Naive thymus-derived CD4-positive, alpha-beta T cell (primary cell): ENCODE measurements at places on chromosomes 11 and 22. TPM values are rescaled to one million over a fixed set of nuclear protein-coding genes. Genes with fewer than 3 reads are reported as not detected.
A peak's percentile ranks its signal among the peaks of the same experiment; 100 is the strongest.

DNA sequence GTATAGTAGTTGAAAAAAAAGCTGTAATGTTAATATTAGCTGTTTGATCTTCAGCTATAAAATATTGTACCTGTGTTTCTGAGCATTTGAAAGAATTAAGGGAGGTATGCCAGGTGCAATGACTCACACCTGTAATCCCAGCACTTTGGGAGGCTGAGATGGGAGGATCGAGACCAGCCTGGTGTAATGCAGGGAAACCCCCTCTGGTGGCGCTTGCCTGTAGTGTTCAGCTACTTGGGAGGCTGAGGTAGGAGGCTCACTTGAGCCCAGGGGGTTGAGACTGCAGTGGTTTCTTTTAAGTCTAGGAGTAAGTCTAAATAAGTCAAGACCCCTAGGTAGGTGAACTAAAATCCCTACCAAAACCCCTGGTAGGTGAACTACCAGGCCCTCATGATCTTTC lies 37.1 kb downstream of the TAF1D start:
- DNase-seq = no peak
- H3K4me1 ChIP-seq = no peaks in the 10 kb centered on the region
- H3K36me3 ChIP-seq = no peaks in the 10 kb centered on the region

DNA sequence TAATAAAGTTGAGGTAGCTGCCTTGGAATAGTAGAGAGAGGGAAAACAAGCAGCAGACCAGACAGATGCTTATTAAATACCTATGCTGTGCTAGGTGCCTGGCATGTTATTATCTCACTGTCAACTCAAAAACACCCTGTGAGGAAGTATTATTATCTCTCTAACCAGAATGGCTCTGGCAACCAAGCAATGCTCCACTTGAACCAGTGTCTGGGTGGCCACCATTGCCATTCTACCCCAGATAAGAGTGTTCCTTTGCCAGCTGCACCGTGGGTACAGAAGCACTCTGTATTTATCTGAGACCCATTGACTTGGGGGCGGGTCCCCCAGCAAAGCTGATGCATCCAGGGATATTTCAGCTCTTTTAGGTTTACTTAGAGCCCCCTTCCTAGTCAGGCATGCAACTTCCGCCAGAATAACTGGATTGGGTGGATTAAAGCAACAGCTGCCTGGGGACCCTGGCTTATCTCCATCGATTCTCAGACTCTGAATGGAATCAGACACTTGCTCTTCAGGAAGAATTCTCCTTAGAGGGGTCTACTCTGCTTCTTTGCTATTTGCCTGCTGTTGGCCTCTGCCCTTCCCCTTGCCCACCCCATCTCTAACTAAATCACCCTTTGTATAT lies 49.1 kb downstream of the RCN1 start:
- H3K4me3 ChIP-seq = no peak overlapping the region
- H3K36me3 ChIP-seq = no peaks in the 10 kb centered on the region
- DNase-seq = no peak
- H3K27ac ChIP-seq = no peak overlapping the region

DNA sequence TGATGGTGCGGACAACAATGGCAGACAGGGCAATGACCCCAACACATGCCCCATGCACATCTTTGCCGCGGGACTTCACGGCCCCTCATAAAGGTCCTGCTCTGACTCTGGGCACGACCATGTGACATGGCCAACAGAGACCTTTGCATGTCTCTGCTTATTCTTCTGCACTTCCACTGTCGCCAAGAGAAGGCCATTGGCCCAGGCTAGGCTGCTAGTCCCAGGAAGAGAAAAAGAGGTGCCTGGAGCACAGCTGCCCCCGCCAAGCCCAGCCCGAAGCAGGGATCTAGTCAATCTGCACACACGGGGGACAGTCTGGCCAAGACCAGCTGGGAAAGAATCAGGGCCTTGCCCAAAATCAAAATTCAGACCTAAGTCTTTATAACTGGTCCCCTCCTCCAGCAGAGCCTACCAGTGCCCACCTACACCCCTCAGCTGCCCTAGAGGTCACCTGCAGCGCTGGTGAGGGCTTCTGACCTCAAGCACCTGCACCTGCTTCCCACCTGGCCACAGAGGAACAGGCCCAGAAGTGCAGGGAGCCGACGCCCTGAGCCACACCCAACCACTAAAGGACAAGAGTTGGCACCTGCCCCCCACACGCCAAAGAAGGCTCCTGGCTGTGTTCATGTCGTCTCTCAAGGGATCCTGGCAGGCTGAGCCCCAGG lies 8.1 kb downstream of the SULT4A1 start:
- no peak for DNase-seq
- no peaks in the 10 kb centered on the region for H3K36me3 ChIP-seq
- H3K27ac ChIP-seq = no peak overlapping the region
- H3K27me3 ChIP-seq = no peaks in the 10 kb centered on the region
- no peaks in the 10 kb centered on the region for H3K4me1 ChIP-seq

DNA sequence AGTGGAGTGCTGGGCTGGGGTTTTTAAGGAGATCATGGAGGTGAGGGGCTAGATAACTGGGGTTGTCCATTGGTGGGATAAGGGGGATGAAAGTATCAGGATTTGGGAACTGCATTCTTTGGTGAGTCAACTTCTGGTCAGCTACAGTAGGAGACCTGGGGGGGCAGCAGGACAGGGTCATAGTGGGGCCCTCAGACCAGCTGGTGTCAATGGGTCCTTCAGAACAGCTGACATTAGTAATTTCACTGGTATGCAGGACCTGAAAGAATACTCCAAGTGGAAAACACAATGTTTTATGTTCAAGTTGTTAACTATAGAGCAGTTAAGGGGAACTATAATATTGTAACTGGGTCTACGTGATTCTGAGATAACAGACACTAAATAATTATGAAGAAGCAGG lies 2.8 kb upstream of the TTC12 start:
- H3K36me3 ChIP-seq = no peaks in the 10 kb centered on the region
- H3K27ac ChIP-seq = no peak overlapping the region
- H3K4me3 ChIP-seq = no peak overlapping the region
- H3K4me1 ChIP-seq = peaks cover 10% of the 10 kb centered on the region
- no peaks in the 10 kb centered on the region for H3K27me3 ChIP-seq
- no peak for DNase-seq

- no peak for DNase-seq
- H3K4me3 ChIP-seq = no peak overlapping the region
- H3K27me3 ChIP-seq = no peaks in the 10 kb centered on the region
- H3K4me1 ChIP-seq = no peaks in the 10 kb centered on the region
- no peaks in the 10 kb centered on the region for H3K36me3 ChIP-seq
Measured at GRCh38 chr22:32897400-32897799, 95.9 kb downstream of the TIMP3 start.

- no peaks in the 10 kb centered on the region for H3K36me3 ChIP-seq
- H3K4me3 ChIP-seq = no peak overlapping the region
- H3K27ac ChIP-seq = no peak overlapping the region
- no peaks in the 10 kb centered on the region for H3K27me3 ChIP-seq
- DNase-seq = no peak
Measured at GRCh38 chr11:7530013-7530640, 16.3 kb downstream of the PPFIBP2 start.

GRCh38 chr11:77522215-77522614 lies 48.3 kb upstream of the PAK1 start:
- no peak overlapping the region for H3K27ac ChIP-seq
- H3K4me3 ChIP-seq = no peak overlapping the region
- no peaks in the 10 kb centered on the region for H3K36me3 ChIP-seq
- no peaks in the 10 kb centered on the region for H3K27me3 ChIP-seq
- DNase-seq = no peak

GRCh38 chr11:32821517-32821916 lies 8.2 kb upstream of the PRRG4 start:
- no peak overlapping the region for H3K27ac ChIP-seq
- no peaks in the 10 kb centered on the region for H3K27me3 ChIP-seq
- no peak for DNase-seq

DNA sequence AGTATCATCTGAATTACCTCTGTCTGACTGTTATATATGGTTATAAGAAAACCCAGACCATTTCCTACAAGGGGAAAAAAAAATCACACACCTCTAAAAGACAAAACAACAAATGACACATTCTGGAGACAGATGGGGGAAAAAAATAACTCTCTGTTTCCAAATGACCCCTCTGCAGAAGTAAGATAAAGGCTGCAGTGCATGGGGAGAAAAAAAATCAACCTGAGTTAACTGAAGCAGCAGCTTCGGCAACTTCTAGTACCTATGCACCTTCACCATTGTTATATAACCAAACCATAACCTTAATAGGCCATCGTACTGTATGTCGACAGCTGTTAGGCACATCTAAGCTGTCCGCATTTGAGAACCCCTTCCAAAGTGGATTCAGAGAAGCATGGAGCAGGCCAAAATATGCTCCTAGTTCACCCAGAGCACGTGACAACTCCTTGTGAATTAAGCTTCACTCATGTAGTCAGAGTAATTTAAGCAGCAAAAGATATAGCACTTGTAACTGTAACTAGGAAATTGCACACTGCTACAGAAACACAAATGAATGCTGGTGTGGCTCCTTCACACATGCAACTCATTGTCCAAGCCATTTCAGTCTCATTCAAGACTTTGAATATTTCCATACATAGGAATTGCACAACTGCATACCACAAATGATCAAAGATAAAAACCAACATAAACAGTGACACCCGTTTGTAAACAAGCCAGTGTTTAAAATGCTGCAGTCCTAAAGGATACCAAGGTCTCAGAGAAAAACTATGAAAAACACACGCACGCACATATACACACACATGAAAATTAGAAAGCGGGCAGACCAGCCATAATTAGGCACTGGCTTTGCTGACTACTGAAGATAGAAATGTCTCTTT lies 2.7 kb downstream of the SIK3 start:
- H3K27ac ChIP-seq = peak overlapping the region; percentile 99
- DNase-seq = no peak
- H3K36me3 ChIP-seq = no peaks in the 10 kb centered on the region
- H3K4me1 ChIP-seq = peaks cover 29% of the 10 kb centered on the region

GRCh38 chr11:44789496-44789895 lies 62.7 kb downstream of the TSPAN18 start:
- H3K4me1 ChIP-seq = no peaks in the 10 kb centered on the region
- DNase-seq = no peak
- no peak overlapping the region for H3K4me3 ChIP-seq
- no peak overlapping the region for H3K27ac ChIP-seq
- no peaks in the 10 kb centered on the region for H3K36me3 ChIP-seq

- H3K4me3 ChIP-seq = no peak overlapping the region
- H3K27ac ChIP-seq = no peak overlapping the region
- H3K4me1 ChIP-seq = no peaks in the 10 kb centered on the region
- no peaks in the 10 kb centered on the region for H3K36me3 ChIP-seq
Measured at GRCh38 chr11:128575961-128576350, 11.4 kb downstream of the ETS1 start.

DNA sequence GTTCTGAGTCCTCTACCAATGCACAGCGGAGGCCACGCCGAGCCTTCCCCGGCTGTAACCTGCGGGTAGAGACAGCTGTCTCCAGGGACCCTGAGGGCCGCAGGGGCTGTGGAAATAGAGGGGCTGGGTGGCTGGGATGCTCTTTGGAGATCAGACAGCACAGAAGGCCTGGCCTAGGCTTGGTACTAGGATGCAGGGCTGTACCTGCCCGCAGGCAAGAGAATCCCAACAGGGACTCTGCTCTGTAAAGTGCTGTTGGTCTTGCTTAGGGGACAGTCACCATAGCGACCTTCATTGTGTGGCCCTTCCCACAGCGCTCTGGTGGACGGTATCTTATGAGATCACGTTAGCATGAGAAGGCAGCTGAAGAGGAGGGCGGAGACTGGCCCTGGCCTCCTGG lies 11.3 kb upstream of the KCNJ5 start:
- H3K36me3 ChIP-seq = no peaks in the 10 kb centered on the region
- no peak for DNase-seq
- H3K4me1 ChIP-seq = no peaks in the 10 kb centered on the region
- H3K4me3 ChIP-seq = no peak overlapping the region
- no peaks in the 10 kb centered on the region for H3K27me3 ChIP-seq
- no peak overlapping the region for H3K27ac ChIP-seq

The ELMOD1 gene
- total RNA-seq = not detected in 2 replicates

The PATE2 gene
- total RNA-seq = not detected

The CCDC15 gene
- 3.3 TPM for total RNA-seq

The GGT5 gene
- total RNA-seq = 0.32 TPM

The ADM2 gene
- total RNA-seq = 4.5 TPM

The UBQLNL gene
- 0.53 TPM for total RNA-seq

The IGSF22 gene
- total RNA-seq = 4.9 TPM

The MISFA gene
- total RNA-seq = not detected
